NT2/D1 (cell line): ENCODE measurements at places on chromosomes 4 and X.
A peak's percentile ranks its signal among the peaks of the same experiment; 100 is the strongest.

- DNase-seq = no peak
Measured at GRCh38 chr4:183355405-183355804, 33.2 kb upstream of the CLDN24 start.

GRCh38 chrX:50068285-50068563, 132.6 kb downstream of the AKAP4 start:
- DNase-seq = no peak

GRCh38 chr4:105119356-105119755, 27.3 kb upstream of the TET2 start:
- no peak for DNase-seq

DNA sequence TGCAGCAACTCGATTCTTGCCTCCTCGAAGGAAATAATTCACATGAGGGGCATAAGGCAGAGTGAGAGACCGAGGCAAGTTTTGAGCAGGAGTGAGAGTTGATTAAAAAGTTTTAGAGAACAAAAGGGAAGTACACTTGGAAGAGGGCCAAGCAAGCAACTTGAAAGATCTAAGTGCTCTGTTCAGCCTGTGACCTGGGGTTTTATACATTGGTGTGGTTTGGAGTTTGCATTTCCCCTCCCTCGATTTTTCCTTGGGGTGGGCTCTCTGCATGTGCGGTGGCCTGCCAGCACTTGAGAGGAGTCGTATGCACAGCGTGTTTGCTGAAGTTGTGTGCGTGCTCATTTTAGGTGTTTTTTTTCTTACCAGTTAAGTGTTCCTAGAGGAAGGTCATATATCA, 356.4 kb downstream of the KLHL4 start:
- DNase-seq = no peak

DNA sequence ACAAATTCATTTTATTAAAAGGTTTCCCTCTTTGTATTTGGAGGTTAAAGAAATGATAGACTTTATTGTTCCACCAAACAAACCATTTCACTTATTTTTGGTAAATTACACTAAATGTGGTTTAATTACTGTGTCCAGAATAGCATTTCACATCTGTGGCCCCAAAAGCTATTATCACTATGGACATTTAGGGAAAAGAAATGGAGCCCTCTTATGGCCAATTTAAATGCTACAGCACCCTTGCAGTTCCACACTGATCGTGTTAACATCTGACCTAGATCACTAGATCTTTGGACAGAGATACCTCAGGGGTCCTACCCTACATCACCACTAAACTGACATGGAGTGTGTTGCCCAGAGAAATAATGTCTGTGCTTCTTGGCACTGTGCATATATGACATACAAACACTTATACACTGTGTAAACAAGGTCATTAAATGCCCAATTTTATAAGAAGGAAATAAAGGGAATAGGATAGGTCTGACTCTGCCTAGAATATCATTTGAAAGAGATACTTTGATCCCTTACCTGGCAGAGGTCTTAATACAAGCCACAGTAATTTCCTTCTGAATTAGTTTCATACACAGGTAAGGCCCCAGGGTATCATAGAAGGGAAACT, 163.9 kb downstream of the KDR start:
- DNase-seq = no peak

DNA sequence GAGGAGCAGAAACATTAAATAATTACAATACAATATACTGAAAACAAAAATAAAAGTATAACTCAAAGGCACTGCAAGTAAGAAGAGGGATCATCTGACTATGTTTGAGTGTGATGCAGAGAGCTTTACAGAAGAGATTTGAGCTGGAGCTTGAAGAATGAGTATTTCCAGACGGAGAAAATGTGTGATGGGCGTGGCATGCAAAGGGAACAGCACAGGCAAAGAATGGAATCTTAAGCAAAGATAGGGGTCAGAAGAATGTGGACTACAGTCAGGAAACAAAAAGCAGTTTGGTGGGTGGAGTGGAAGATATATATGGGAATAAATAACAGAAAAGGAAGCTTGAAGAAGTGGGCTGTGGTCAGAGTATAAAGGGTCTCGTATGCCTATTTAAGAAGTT, 45.5 kb downstream of the OPHN1 start:
- no peak for DNase-seq

DNA sequence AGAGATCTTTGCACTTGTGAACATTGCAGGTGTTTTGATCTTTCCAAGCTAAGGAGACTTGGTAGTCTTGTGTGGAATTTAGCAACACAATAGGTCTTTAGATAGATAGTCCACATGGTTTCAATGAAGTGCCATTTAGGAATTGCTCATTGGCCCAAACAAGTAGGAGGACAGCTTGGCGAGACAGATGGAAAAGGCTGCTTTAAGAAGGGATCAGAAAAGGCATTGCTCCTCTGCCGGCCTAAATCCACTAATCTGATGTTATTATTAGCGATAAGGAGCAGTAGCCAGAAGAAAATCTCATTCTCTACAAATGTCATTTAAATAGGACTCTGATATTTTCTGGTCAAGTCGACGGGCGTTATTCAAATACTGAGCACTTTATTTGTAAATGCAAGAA, 99.7 kb downstream of the AFF2 start:
- no peak for DNase-seq

DNA sequence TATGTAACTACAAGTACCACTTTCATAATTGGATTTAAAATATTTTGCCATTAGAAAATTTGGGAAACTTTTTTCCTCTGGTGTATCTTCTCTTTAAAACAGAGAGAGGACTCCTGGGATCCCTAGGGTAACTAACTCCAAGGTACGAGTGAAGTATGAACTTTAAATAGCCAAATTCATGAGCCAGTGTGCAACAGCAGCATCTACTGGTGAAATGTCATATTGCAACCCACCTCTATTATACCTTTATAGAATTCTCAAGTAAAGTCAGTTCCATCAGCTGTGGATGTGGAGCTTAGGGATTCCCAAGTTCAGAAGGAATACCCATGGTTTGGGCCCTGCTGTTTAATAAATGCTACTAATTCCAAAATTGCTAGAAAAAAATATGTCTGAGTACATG, 282.7 kb upstream of the TAPT1 start:
- peak; percentile 11 for DNase-seq

DNA sequence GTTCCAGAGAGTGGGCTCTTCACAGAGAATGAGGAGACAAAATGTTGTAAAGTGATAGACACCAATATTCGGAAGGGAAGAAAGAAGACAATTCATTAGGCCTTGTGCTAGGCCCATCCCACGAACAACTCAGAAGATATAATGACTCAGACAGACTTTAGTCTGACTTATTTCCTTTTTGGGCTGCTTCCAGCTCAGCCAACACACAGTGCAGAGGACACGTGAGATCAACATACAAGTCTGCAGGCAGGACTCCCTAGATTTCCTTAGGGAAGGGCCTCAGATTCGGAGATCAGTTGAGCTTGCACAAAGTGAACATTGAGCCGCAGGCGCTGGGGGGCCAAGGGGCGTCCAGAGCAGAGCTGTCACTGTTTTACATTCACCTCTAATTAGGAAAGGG, 290.7 kb upstream of the TENM3 start:
- no peak for DNase-seq

GRCh38 chr4:109009909-109010308, 247.1 kb upstream of the ETNPPL start:
- no peak for DNase-seq

DNA sequence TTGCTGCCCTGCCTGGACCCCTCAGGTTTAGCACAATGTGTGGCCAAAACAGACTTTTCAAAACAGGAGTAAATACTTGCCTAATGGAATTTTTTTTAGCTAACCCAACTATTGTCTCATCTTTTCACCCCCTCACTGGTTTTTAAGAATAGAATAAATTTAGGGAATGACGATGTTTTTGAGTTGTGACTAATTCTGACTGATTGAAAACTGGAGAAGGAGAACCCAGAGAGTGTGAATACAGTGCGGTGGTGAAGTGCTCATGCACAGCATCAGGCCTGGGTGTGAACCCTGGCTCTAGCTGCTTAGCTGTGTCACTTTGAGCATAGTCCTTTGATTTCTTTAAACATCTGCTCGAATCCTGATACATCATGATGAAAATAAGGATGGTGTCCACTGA, 10.5 kb downstream of the ANTXR2 start:
- DNase-seq = no peak

DNA sequence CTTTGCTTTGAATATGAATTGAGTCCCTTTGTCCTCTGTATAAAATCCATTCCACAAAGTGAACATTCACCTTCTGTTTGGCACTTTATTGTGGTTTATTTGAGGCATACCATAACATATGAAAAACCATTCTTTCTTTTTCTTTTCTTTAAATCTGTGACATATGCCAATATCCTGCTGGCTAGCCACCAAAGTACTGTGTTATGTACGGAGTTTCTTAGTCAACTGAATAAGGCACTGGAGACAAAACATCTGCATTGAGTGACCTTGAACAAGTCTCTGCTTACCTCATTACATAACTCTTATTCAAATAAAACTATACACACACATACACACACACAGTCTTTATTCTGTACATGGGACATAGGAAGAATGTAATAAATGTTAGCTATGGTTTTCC, 872.8 kb downstream of the C4orf33 start:
- DNase-seq = no peak

DNA sequence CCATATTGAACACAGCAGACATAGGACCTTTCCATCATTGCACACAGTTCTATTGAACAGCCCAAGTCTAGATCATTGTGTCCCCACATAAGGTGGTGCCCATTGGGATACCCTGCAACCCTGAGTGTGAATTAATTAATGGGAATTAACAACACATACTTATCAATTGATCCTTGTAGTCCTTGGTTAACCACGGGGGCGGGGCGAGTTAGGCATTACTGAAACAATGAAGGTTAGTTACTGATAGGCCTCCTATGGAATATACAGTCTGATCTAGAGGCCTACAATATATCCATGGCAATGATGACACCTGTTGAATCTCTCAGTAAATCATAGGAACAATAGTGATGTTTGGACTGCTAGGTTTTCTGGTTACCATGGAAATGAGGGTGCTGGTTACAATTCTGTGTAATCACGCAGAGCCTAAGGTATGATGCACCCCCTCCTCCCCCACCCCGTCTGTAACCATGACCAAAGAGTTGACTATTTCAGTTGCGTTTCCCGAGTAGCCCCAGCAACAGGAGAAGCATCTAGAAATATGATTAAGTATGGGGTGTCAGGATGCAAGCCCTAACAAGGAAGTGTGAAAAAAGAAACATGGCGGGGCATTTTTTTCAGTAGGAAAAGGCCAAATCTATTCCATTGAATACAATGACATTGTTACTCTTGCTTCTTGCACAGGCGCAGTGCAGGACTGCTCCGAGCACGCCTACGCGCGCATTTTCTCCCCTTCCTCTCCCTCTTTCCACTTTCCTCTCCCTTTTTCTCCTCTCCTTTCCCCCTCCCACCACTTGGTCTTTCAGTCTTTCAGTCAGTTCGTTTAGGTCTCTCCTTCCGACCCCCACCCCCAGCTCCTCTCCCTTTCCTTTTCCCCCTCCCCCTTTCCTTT, 677 bp upstream of the NONO start:
- DNase-seq = no peak

DNA sequence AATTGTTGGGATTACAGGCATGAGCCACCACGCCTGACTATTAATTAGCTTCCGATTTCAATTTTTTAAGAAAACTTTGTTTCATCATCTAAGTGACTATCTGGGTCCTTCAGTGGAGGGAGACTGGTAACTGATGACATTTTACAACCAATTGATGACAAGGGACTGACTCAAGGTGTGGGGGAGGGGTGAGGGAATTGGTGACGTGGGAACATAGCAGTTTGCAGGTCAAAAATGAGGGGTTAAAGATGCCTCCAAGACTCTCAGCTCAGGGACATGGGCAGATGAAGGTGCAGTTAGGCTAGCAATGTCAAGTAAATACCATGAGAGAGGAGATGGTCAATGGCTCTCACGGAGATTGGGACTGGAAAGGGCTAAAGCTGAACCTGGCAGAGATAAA, 5.7 kb upstream of the FAM9C start:
- DNase-seq = no peak

DNA sequence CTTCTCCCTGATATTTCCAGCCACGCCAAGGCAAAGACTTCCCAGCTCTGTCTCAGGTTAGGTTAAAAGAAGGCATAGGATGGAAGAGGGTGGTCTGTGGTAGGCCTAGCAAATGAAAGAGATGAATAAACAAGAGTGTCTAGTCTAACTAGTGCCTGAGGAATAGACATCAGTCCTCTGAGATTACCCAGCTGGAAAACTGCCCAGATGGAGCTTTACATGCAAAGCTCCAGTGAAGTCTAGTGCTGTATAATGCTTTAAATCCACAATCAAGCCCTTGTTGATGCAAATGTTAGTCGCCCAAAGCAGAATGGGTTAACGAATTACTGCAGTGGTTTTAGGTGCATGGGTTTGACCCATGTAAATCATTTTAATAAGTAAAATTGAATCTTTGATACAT, 24.8 kb upstream of the GUCY1B1 start:
- no peak for DNase-seq

GRCh38 chrX:139642241-139642927, 65.6 kb downstream of the MCF2 start:
- peak; percentile 5 for DNase-seq

GRCh38 chr4:129603241-129603931, 507.4 kb downstream of the C4orf33 start:
- no peak for DNase-seq

DNA sequence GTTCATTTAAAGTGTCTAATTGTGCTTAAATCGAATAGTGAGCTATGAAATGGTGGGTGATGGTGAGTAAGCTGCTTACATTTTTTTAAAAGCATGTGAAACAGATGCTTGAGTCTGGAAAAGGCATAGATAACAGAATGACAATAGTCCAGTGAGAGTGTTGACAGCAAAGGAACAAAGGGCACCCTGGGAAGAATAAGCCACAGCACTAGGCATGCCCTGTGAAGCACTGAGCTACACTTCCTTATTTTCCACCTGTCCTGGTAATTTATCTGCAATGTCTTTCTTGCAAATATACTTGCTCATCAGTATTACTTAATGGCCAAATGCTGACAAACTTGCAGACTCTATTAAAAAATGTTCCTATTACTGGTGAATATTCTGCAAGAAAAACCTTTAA, 168.7 kb downstream of the PRDM5 start:
- peak; percentile 13 for DNase-seq

GRCh38 chrX:123308658-123309057, 124.6 kb downstream of the GRIA3 start:
- DNase-seq = no peak
